Activated naive CD8-positive, alpha-beta T cell treated with anti-CD3 and anti-CD28 coated beads, Interleukin-2, amount 50 U/mL, for 24 hours (primary cell): ENCODE measurements at places on chromosomes 7 and 10.

DNA sequence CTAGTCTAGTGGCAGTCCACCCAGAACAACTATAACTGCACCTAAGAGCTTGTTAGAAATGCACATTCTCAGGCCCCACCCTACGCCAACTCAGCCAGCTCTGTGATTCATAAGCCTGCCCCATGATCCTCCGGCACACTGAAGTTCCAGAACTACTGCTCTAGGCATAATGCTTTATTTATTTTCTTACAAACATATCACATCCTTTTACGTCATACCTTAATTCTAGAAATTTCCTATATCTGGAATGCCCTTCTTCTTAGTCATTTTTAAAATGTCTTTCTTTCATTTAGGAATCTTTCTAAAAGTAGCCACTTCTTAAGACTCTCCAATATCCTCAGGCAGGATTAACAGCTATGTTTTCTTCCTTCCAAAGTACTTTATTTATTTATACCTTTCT is 480.1 kb downstream of the INHBA start:
- no peak for DNase-seq

DNA sequence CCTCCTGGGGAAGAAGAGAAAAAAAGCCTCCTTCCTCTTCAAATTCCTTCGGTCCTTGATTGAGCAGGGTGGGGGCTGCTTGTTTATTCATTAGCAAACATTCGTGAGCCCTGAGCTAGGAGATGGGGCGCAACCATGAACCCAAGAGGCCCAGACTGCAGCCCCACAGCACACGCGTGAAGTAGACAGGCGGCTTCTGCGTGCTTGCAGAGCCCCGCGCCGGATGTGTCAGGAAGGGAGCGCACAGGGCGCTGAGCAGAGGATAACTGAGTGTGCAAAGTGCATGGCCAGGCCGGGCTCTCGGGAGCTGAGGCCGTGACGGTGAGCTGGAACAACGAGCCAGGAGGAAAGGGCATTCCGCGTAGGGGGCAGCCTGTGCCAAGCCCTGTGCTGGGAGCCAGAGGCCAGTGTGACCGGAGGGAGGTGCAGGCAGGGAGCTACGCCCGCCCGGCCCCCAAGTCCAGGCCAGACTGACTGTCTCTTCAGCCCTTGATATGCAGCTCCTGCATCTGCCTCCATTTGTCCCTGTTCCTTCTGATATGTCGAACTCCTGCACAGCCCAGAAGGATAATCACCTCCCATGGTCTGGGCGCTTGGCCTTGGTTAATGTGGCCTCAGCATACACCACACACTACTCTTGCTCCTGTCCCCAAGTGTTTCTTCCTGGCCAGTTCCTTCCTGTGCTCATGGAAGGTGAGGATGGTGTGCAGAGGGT is 4.6 kb downstream of the FOXL3 start:
- DNase-seq, result no peak

- DNase-seq, result no peak
Observed at GRCh38 chr10:29541422-29542210, 93.2 kb downstream of the SVIL start.

- no peak for DNase-seq
Observed at GRCh38 chr7:91614431-91614830, 266.1 kb downstream of the MTERF1 start.

DNA sequence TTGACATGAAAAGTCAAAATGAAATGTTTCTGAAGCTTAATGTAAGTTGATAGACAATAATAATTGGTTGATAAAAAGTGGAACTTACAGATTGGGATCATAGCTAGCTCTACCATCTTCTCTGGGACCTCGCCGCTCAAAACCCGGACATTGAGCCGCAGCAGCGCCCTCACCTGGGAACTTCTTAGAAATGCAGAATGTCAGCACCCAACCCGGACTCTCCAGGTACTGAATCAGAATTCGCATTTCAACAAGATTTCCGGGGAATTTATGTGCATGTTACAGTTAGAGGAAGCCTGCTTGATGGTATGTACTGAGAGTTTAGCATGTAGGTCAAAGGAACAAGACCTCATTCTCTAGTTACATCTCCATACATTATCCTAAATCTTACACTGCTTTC is 36.7 kb upstream of the ABLIM1 start:
- DNase-seq, result peak; percentile 44

DNA sequence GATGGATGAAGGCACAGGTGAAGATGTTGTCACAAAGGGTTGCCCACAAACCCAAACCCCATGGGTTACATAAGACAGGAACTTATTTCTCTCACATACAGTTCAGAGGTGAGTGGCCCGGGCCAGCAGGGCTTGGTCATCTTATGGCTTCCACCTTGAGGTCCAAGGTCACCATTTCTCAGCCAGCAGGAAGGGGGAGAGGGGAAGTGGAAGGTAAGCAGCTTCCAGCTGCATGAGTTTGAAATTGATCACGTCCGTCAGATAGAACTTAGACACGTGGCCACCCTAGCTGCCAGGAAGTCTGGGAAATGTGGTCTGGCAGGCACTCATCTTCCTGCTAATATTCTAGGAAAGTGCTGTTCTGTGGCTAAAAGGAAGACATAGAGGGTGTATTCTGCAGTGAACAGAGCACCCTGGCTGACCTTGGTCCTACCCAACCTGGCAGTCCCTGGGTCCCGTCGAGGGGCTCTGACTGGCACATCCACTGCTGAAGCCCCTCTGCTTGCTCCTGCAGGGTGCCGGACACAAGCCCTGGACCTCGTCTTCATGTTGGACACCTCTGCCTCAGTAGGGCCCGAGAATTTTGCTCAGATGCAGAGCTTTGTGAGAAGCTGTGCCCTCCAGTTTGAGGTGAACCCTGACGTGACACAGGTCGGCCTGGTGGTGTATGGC is 49.5 kb downstream of the VWA2 start:
- DNase-seq, result no peak

GRCh38 chr10:61076572-61077114 is 132.7 kb upstream of the RHOBTB1 start:
- no peak for DNase-seq

GRCh38 chr7:26237035-26237807 is 35.7 kb downstream of the CBX3 start:
- DNase-seq, result no peak

- no peak for DNase-seq
Observed at GRCh38 chr10:54622017-54622416, 179.0 kb downstream of the PCDH15 start.

GRCh38 chr7:109322833-109323232 is 753.2 kb downstream of the DNAJB9 start:
- DNase-seq, result no peak

DNA sequence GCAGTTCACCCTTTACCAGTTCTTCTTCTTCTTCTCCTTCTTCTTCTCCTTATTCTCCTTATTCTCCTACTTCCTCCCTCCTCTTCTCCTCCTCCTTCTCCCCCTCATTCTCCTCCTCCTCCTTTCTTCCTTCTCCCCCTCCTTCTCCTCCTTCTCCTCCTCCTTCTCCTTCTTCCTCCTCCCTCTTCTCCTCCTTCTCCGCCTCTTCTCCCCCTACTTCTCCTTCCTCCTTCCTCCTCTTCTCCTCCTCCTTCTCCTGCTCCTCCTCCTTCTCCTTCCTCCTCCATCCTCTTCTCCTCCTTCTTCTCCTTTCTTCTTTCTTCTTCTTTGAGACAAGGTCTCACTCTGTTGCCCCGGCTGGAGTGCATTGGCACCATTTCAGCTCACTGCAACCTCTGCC is 58.0 kb upstream of the LRGUK start:
- DNase-seq, result no peak

DNA sequence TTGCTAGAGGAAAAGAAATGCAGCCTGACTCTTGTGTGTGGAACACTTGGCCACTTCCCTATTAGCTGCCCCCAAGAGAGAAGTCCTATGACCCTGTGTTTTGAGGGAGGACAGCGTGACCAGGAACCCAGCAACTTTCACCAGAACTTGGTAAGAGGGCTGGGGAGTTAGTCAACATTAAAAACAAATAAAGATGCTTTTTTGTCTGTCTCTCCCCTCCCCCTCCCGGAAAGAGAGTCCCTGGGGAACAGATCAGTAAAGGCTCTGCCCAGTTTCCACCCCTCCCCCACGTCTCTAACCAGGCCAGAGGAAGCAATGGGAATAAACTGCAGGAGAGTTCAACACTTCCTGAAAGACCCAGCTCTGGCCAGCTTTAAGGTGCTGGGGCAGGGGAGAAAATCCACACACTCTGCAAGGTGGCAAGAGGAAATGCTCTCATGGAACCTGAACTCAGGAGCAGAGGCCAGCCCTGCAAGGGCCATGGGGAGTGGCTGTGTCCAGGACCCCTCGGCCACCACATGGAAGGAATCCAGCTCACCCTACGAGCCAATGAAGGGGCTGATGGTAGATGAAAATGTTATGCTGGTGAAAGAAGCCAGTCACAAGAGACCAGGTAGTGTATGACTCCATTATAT is 21.5 kb downstream of the SH3PXD2A start:
- DNase-seq, result no peak

GRCh38 chr7:27165996-27166530 is 726 bp upstream of the HOXA9 start:
- no peak for DNase-seq

GRCh38 chr7:84117304-84117703 is 77.3 kb downstream of the SEMA3A start:
- DNase-seq, result no peak

GRCh38 chr10:12908773-12909172 is 92.7 kb downstream of the CCDC3 start:
- no peak for DNase-seq

DNA sequence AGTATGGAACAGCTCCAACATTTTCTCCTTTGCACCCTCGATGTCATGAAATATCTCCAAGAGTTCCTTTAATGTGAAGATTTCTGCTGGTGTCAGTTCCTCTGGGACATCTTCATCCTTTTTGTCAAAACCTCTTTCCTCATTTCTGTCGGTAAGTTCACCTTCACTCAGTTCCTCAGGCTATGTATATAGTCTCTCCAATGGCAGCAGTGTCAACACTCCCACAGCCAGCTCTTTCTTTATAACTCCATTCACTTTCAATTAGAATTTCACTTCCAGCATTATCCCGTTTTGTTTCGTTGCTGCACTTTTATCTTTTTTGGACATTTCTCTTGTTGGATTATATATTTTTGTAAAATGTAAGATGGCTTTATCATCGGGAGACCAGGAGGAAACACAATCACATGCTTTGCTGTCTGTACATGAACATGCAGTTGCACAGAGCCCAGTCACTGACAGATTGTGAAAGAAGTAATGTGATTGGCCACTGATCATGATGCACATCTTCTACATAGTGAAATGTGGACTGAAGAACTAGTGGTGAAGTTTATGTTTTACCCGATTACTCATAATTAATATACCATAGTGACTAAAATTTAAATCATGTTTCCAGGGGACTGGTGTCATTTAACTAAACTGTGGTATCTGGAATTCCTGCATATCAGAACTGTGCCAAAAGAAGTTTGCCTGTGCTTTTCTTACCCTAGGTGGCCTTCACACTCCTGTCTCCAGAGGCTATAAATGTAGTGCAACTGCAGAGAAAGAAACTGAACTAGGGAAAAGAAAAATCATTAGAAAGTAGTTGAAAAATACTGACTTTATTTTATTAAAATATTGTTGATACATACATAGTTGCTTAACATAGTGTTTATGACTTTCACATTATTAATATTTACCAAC is 289.6 kb downstream of the PPP1R3A start:
- DNase-seq, result no peak

DNA sequence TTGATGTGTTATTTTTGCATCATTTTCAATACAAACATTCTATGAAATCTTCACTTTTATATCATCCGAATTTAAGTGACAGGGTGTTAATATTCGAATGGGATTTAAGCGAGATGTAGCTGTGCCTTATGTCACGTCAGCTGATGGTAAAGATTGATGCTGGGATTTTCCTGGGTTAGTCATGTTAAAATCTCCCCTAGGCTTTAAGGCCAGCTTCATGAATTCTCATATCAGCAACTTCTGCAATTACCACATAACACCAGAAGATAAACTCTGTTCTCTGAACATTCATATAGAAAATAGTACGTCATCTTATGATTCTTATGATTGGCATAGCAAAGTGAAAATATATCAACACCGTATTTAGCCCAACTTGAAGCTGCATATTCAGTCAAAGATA is 669.2 kb downstream of the PCDH15 start:
- DNase-seq, result no peak

DNA sequence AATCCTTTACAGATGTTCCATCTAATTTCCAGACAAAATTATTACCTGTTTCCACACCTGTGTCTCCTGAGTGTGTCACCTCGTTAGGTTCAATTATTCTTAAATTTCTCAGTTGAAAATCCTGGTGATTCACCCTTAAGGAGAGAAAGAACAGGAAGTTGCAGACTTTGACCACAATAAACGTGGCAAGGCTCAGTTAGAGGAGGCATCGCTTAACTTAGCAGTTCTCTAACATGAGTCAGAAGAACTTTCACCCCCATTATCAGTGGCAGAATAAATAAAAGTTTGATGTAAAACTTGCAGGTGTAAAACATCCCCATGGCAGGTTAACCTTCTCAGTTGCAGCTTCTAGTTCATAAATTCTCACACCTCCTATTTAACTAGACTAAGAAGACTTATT is 8.3 kb downstream of the XPNPEP1 start:
- DNase-seq, result no peak

GRCh38 chr10:12729885-12730284 is 271.6 kb downstream of the CCDC3 start:
- peak; percentile 13 for DNase-seq

DNA sequence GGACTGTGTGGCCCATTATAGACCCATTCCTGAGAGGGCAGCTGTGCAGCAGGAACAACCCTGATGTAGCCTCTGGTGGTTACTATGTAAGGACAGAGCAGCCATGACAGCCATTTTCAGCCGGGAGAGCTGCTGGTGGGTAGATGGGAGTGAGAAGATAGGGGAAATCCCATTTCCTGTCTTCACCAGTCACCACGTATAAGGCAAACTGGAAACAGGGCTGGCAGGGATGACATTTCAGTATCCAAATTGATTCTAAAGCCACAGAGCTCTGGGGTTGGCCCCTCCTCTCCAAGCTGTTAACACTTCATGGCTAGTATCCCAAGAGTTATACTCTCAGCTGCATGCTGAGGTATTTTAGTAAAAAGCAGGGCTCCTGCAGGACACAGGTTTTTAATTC is 15.2 kb upstream of the FZD1 start:
- DNase-seq, result no peak

GRCh38 chr10:50216418-50216817 is 34.9 kb downstream of the ASAH2 start:
- DNase-seq, result no peak

GRCh38 chr10:102620138-102620590 is 24.1 kb upstream of the TRIM8 start:
- no peak for DNase-seq

GRCh38 chr10:16509996-16510395 is 11.7 kb downstream of the C1QL3 start:
- no peak for DNase-seq

DNA sequence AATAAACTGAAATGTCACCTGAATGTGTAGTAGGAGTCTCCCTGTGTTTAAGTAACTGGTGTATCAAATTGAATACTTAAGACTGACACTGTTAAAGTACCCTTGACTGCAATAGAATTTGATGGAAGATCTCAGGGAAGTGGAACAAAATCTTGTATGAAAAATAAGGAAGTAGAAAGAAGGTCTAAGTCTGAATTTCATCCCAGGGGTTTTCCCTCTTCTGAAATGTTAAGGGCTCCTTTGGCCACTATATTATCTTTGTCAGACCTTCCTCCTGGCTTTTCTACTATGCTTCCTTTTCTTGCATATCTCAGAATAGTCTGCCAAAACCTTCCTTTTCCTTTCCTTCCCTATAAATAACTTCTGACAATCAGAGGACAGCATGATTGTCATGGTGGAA is 59.6 kb downstream of the BLNK start:
- DNase-seq, result no peak
